ENCODE measurements at places on chromosomes 1 and 21. TPM values are rescaled to one million over a fixed set of nuclear protein-coding genes. Genes with fewer than 3 reads are reported as not detected.

Gene INKA2
- 4.5 TPM for total RNA-seq

Gene COL16A1
- 156 TPM for total RNA-seq

Gene FHL3
- total RNA-seq: 33.2 TPM

GRCh38 chr1:2405588-2406295 is 6.6 kb downstream of the PEX10 start:
- DNase-seq: no peak

DNA sequence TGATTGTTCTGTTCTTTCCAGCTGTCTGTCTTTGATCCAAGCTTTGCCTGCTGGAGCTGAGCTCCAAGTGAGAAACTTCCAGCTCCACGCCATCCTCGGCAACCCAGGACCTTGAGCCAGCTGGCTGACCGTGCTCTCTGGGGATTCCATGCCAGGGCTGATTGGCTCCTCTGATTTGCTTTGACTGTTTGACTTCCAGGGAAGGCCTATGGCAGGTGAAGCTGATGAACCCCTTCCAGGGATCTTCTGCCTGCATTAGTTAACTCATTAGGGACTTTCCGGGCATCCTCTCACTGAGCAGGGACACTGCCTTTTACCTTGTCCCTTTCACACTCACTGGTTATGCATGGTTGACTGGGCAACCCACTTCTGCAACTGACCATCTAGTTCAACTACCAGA is 406.1 kb downstream of the RPS6KC1 start:
- DNase-seq: no peak

- no peak for DNase-seq
These were observed 15.0 kb upstream of the IFNGR2 start for GRCh38 chr21:33388188-33388587.

DNA sequence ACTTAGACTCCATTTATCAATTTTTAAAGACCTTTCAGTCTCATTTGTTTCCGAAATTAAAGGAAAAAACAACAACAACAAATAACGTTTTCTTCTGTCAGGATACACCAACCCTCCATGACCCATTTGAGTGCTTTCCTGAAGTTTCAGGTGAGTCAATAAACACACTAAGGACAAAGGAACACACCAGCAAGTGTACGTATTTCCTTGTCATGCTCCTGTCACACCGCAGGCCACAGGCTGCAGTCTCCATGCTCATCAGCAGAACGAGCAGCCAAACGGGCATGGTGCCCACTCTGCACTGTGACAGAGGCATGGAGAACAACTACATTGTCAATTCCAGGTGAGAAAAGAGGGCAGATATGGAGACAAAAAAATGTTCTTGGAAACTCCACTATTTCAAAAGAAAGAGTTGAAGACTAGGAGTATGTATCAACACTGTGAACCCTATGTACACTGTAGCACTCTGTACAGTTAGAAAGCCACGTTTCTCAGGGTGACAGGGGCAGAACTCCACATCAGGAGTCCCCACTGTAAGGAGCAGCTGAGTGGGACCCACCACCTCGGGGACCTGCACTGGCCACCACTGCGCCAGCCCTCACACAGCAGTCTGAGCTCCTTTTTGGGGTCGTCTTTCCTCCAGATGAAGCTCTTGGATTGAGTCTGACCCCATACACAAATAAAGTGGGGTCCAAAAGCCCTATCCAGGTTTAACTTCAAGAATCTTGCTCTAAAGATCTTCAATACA is 2.6 kb downstream of the PTTG1IP start:
- no peak for DNase-seq

DNA sequence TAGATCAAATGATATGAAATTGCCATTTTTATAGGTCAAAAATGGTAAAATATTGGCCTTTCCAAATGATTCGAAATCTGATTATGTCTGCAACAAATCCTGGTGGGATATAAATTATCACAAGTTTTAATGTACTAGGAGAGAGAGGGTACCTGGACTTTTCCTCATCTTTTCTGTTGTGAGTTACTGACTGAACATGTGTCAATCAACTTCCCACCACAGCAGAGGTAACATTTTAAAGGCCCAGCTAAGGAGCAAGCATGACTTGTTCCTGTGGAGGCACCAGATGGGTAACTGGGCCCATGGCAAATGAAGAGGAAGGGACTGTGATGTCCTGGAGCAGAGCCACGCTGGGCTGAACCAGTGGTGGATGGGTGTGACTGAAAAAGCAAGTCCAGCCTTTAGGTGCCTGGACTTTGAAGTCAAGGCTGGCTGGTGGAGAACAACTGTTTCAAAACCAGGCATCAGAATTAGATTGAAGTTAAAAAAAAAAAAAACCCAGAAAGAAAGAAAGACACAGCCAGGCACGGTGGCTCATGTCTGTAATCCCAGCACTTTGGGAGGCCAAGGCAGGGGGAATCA is 6.6 kb downstream of the MR1 start:
- DNase-seq: no peak

- peak; percentile 90 for DNase-seq
These were observed 23.1 kb upstream of the UMODL1 start for GRCh38 chr21:42047821-42048613.

DNA sequence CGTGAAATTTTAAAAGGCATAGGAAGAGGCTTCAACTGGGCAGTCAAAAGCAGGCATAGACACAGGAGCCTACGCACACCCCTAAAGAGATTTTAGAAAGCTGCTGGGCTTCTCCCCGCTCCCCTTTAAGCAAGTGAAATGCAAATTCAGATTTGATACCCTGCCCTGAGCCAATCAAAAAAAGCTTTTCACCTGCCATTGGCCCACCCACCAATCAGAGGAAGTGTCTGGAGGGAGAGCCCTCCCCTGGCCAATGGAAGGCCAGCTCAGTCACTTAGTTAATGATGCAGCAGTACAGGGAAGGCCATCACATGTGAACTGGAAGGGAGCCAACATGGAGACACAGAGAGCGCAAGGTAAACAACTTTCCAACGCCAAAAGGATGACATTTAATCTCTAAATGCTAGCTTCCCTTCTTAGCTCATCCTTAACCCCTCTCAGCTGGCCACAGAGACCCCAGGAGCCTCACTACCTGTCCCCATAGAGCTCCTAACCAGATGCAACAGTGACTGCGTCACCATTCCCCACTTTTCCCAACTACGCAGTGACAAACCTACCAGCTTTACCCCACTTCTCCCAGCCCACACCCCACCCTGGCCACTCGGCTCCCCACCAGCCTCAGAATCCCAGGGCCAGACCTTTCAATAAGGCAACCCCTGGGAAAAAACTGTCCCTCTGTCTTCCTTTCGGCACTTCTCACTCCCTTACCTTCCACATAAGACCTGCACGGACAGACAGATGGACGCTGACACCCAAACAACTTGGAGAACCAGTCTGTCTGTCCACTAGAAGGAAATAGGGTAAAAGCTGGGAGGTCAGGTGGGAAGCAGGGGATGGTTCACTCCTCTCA is 71.0 kb downstream of the CD46 start:
- peak; percentile 83 for DNase-seq

DNA sequence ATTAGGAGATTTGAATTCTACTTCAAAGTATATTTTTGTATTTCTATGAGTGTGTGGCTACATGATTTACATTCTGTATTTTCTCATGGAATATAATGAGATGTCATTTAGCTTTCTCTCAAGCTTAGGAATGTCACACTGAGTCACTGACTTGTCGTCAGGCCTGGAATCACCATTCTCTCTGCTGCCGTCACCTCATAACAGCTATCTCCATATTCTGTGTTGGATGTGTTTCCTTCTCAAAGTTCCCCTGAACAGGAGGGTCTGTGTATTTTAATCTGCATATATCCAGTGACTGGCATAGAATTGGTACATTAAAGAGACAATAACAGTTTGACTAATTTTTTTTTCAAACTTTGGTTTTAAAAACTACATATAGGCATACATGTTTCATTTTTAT is 35.9 kb downstream of the LYPLAL1 start:
- DNase-seq: no peak

Measured in fibroblast of villous mesenchyme (primary cell).